Hippocampal formation (tissue), 2 donors: ENCODE measurements at places on chromosomes 2 and 18.
A peak's percentile ranks its signal among the peaks of the same experiment; 100 is the strongest.

DNA sequence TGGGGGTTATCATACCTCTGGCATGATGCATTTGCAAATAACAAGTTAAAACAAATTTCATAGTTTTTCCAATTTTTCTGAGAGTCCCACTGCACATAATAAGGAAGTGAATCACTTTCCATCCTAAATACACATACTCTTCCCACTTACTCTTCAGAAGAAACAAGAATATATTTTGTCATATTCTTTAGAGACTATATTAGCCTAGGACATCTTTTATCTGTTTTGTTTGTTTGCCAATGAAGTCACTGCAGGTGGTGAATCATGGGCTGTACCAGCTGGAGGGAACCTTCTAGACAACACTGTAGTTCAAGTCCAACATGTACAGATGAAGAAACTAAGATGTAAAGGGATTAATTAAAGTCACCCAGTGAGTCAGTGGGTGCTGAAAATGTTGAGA, 116.8 kb downstream of the XIRP2 start:
- DNase-seq: no peak

GRCh38 chr2:30113617-30114293, 33.1 kb upstream of the YPEL5 start:
- no peak for DNase-seq

GRCh38 chr2:236656166-236656565, 86.5 kb downstream of the ACKR3 start:
- DNase-seq: no peak

DNA sequence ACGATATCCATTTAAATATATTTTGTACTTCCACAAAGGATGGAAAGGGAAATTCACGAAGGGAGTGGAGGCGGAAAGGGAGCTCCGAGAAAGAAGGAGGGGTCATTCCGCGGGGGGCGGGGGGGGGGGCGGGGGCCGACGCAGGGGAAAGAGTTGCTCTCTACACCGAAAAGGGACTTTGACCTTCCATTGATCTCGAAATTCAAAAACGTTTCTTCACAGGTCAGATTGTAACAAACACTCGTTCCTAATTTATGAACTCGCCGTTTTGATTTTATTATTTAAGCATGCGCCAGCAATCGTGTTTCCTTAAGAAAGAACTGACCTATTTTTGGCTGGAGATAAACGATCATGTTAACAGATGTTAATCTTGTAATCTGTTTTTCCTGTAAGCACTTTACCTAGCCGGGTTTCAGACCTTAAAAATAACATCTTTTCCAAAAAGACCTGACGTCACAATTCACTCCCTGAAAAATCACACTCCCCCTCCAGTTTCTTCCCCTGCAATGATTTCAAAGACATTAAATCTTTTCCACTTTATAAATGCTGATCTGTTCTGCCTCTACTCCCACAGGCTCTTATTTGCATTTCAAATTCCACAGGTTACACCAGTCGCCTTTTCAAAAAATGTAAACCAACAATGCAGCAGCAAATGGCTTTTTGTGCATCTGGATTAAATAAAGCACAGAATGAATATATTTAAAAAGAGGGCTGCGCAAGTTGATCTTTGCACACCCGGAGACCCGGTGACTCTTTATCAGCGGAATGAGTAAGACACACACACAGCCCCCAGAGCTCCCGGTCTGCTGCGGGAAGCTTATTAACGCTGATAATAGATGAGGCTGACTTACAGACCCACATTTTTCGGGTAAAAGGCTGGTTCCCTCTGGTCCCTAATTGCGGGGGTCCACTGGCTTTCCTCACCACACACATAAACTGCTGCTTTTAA, 1.6 kb downstream of the ZNF516 start:
- no peak for DNase-seq

- no peak for DNase-seq
Measured at GRCh38 chr2:74227646-74228045, 29.2 kb downstream of the MTHFD2 start.

DNA sequence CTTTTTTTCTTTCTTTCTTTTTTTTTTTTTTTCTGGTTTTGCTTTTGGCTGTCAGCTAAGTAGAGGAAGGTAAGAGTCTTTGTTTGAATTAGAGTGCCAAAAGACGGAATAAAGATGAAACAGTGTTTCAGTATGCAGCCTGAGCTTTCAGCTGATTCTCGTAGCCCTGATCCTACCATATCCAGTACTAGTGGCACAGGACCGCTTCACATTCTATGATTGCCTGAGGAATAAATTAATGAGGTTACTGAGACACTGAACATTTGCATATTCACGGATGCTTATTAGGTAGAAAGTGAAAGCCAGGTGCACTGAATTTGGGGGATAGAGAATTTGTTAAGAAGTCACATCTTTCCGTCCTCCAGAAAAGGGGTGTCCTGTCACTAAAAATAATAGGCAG, 421.5 kb upstream of the POU3F3 start:
- peak; percentile 72 for DNase-seq

GRCh38 chr2:24404491-24404921, 44.2 kb upstream of the ITSN2 start:
- DNase-seq: no peak

GRCh38 chr2:167310442-167310841, 422.2 kb downstream of the XIRP2 start:
- no peak for DNase-seq

DNA sequence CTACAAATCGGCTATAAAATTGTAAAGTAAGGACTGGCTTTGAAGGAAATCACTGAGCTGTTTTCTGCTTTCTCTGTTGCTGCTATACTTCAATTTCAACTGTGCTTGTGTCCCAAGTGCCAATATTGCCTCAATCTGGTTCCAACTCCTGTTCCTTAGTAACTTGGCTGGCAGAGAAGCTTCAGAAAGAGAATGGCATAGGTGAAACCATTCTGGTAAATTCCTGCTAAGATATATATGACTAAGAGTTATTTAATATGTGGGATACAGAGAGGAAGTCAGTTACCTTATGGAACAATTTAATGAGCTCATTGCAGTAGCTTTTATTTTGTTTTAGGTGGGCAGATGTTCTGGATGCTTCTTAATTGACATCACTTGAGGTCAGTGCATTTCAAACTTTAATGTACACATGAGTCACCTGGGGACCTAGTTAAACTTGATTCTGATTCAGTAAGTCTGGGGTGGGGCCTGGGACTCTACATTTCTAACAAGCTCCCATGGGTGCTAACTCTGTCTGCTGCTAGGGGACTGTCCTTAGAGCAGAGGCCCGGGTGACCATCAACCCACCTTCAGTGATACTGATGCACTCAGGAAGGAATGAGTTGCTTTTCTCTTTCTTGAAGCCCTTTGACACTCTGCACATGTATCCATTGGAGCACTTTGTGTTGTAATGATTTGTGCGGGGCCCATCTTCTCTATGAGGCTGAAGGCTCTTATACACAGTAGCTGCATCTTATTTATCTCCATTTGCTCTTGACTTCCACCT, 47.6 kb downstream of the LIPG start:
- DNase-seq: no peak

- no peak for DNase-seq
Measured at GRCh38 chr2:125959047-125959446, 696.9 kb upstream of the GYPC start.

GRCh38 chr2:205665791-205666190, 16.5 kb upstream of the NRP2 start:
- no peak for DNase-seq

GRCh38 chr18:32280188-32280783, 90.4 kb downstream of the MEP1B start:
- no peak for DNase-seq

GRCh38 chr2:17373741-17374140, 144.5 kb downstream of the RAD51AP2 start:
- DNase-seq: no peak
